ENCODE measurements at places on chromosomes 3 and 15.

DNA sequence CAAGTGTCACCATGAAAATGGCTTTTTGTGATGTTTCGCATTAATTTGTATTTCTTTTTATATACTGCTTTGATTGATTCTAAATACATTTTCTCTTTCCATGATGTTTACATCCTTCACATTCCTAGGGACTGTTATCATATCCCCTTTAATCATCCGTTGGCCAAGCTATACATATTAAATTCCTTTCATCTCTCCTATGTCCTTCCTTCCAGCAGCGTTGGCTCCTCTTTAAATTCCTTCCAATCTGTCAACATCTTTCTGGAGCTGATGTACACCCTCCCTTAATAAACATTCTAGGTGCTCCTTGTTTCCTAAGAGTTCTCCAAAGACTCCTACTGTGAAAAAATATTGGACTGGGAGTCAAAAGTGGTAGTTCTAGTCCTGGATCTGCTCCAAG is 87.8 kb downstream of the IGF2BP2 start:
- peak; percentile 72 for DNase-seq

GRCh38 chr3:139559541-139559940 is 20.0 kb upstream of the RBP1 start:
- peak; percentile 97 for DNase-seq

DNA sequence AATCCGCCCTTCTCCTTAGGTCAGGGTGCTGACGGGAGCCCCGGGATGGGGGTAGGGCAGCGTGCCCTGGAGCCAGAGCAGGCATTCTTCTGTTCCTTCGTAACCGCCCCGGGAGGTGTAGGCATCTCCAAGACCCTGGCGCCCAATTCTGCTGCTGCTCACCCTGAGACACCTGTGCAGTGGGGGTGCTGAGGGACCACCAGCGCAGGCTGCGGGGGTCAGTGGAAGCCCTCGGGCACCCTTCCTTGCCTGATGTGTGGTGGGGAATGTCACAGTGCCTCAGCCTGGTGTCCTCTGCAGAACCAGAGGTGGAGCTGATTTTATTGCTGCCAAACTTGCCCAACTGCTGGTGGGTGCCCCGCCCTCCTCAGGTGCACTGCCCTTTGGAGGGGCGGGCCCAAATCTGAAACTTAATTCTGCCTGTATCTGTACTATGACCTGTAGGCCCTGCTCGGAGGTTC is 7.3 kb downstream of the CSK start:
- peak; percentile 51 for DNase-seq

DNA sequence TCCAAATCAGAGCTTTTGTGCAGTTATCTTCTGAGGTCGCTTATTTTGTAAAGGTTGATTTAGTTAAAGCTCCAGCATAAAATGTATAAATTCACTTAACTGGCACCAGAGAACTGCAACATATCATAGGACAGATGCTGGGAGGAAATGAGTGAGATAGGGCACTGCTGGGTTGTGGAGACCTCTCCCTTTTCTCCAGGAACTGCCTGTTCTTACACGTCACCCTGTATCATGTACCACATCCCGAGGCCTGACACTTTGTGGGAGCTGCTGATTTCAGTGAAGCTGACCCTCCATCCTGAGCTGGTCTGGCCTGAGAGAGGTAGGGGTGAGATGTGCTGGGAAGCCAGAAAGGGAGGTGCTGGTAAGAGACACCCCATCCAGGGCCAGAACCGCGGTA is 213.8 kb upstream of the FEZF2 start:
- DNase-seq, result peak; percentile 73

DNA sequence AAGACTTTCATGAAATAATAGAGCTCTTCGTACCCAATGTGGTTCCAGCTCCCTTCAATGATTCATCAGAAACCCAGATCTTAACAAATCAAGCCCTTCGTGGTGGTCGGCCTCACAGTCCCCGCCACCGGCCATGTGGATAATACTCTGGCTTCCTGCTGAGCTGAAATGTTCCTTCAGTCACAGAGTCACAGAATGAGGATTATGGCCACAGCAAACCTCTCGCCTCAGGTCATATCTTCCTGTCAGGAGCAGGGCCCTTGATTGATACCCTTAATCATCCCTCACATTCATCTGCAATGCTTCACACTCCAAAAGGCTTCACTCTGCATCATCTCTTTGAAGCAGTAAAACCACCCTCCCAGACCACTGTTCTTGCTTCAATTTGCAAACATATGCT is 452.6 kb downstream of the OCA2 start:
- no peak for DNase-seq

- peak; percentile 70 for DNase-seq
These were observed 255.7 kb downstream of the MBNL1 start for GRCh38 chr3:152524198-152525140.

GRCh38 chr15:25640381-25640780 is 201.6 kb upstream of the UBE3A start:
- no peak for DNase-seq

- DNase-seq, result peak; percentile 79
These were observed 32.0 kb upstream of the SEMA6D start for GRCh38 chr15:47685141-47685870.

DNA sequence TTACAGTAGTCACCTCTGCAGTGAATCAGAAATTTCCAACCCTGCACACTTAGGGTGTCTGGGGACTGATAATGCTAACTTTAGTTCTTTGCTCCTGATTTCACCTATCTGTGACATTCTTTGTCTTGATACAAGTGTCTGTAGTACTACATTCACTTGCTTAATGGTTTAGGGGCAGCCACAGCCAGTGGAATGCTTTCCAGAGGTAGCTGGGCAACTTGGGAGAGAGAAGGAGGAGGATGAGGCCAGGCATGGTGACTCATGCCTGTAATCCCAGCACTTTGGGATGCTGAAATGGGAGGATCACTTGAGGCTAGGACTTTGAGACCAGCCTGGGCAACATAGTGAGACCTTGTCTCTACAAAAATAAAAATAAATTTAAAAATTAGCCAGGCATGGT is 8.5 kb downstream of the BAHD1 start:
- DNase-seq, result no peak

DNA sequence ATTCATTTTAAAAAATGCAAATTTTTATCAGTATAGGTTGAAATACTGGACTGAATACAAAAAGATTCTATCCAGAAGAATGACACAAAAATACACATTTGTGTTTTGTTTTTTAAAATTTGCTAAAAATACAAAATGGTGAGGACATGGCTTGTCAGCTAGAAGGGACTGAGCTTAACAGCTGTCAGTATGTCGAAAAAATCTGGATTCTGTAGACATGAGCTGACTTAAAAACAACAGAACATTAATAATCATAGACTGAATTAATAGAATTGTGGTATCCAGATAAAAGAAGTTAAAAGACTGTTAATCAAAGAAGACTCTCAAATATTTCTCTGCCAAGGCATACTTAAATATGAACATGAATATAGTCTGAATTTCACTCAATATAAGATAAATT is 244.9 kb upstream of the CBLB start:
- no peak for DNase-seq

DNA sequence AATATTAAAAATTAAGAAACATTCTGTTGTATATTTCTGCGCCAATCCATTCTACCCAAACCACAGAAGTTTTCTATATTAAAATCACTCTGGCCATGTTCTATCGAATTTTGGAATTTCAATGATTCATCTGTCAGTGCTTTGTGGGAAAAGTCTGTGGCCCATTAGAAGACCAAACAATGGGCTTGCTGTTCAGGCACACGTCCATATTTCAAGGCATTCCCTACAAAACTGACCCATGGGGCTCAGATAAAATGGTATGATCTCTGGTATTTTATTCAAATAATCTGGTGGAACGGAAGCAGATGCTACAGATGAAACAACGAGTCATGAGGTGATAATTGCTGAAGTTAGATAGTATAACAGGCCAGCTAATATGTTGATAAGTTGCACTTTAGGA is 12.4 kb downstream of the NPHP3 start:
- DNase-seq, result no peak

GRCh38 chr3:190089711-190090110 is 31.0 kb downstream of the P3H2 start:
- DNase-seq, result no peak

DNA sequence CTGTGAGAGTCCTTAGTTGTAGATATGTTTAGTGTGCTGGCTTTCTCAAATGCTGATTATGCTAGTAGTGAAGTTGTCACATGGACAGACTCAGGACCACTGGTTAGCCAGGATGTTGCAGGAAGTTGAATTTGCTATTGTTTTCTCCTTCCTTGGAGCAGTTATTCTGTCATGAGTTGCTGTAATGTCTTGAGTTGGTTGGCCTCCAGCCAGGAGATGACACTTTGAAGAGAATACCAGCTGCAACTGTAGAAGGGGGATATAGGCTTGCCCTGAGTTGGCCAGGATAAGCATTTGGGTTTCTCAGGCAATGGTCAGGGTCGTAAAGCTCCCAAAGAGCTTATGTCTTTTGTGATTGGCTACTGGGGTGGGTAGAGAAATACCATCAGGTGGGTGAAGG is 206.7 kb downstream of the ZNF621 start:
- DNase-seq, result no peak

GRCh38 chr15:43534897-43535296 is 17.5 kb downstream of the MAP1A start:
- DNase-seq, result no peak

- DNase-seq, result no peak
These were observed 12.6 kb downstream of the CCR5 start for GRCh38 chr3:46383211-46383950.

GRCh38 chr15:61659566-61660190 is 400.6 kb downstream of the VPS13C start:
- no peak for DNase-seq

GRCh38 chr15:42152921-42153698 is 3.3 kb downstream of the PLA2G4F start:
- DNase-seq, result no peak

DNA sequence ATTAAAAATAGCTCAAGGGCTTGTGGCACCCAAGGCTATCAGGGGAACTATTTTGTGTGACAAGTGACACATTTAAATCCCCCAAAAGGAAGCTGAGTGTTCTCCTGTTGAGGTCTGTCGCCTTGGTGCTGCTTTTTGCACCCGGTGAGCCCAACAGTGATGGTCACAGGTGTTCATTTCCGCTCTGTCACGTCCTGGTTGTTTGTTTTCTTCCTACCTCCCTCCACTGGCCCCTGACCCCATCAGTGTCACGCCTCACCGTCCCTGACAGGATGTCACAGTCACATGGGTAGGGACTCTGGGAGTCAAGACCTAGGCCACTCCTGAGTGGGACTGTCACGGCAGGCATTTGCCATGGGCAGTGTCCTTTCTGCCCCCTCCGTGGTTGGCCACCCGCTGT is 11.2 kb downstream of the SLCO3A1 start:
- no peak for DNase-seq

GRCh38 chr15:83109532-83109931 is 2.1 kb downstream of the TM6SF1 start:
- no peak for DNase-seq

- no peak for DNase-seq
These were observed 184.0 kb upstream of the LYSMD4 start for GRCh38 chr15:99917252-99917651.

GRCh38 chr3:101928890-101929289 is 79.6 kb downstream of the NFKBIZ start:
- DNase-seq, result peak; percentile 78

DNA sequence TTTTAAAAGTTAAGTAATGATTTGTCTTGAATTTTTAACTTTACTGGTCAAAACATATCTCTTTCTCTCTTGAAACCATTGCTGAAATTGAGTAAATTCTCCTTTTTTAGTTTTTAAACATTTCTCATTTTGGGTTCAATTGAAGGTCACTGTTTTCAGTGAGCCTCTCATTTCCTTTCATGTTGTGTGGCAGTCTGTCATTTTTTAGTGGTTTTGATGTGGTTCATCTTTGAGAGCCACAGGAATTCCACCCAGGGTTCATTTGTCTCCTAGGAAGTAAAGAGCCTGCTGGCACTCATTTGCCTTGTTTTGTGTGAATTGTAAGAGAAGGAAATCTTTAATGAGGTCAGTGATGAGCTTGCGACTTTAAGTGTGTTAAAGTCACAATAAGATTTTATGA is 10.4 kb downstream of the CLDN11 start:
- no peak for DNase-seq

GRCh38 chr15:39587731-39588530 is 7.1 kb downstream of the THBS1 start:
- peak; percentile 19 for DNase-seq

DNA sequence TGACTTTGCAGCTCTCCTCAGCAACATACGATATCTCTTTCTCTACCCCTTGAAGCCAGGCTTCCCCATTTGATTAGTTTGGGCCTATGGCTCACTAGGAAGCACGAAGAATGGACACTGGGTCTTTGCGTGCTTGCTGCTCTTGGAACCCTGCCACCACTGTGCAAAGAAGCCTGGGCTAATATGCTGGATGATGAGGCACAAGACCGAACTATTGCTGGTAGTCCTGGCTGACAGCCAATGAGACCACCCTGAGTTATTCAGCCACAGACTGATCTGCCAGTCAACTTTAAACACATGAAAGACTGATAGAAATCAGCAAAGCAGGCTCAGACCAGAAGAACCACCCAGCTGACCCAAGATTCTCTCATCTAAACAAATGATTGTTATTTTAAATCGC is 250.3 kb downstream of the CBLB start:
- DNase-seq, result no peak

DNA sequence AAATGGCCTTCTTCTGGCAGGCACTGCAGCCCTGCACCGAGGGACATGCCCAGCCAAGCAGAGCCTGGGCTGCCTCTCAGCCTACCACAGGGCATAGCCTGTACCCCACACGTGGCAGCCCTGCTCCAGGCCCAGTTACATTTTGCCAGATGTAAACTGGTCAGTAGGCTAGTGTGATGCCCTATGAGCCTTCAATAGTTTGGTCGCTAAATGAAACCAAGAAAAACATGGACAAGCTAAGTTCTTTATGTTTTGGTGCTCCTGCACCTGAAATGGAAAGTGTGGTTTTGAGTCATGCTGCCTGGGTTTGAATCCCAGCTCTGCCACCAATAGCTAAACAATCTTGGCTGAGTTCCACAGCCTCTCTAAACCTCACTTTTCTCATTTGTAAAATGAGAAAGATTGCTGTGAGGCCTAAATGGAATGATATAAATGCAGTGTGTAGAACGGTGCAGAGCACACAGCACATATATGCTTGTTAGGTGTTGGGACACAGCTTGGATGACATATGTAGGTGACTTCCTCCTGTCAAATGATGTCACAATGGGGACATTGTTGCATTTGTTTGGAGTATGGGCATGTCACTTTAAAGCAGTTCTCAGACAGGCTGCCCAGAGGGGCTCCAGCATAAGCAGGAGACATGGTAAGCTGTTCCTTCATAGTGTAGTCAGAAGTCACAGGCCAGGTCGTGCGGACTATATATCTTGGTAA is 57.4 kb downstream of the ZBTB38 start:
- no peak for DNase-seq

- no peak for DNase-seq
These were observed 521.2 kb downstream of the RBMS3 start for GRCh38 chr3:29802057-29802456.

- DNase-seq, result peak; percentile 12
These were observed 39.4 kb downstream of the TMCO5A start for GRCh38 chr15:37973856-37974255.

- DNase-seq, result peak; percentile 96
These were observed 1.9 kb upstream of the PLCD1 start for GRCh38 chr3:38031022-38031994.

- peak; percentile 72 for DNase-seq
These were observed 16.2 kb upstream of the RPL24 start for GRCh38 chr3:101702726-101703125.

Data from epithelial cell of esophagus (primary cell).